Stimulated activated CD8-positive, alpha-beta memory T cell treated with anti-CD3 and anti-CD28 coated beads, Interleukin-7, amount 100 ng/mL, for 48 hours (primary cell): ENCODE measurements at places on chromosomes 5 and 9.

DNA sequence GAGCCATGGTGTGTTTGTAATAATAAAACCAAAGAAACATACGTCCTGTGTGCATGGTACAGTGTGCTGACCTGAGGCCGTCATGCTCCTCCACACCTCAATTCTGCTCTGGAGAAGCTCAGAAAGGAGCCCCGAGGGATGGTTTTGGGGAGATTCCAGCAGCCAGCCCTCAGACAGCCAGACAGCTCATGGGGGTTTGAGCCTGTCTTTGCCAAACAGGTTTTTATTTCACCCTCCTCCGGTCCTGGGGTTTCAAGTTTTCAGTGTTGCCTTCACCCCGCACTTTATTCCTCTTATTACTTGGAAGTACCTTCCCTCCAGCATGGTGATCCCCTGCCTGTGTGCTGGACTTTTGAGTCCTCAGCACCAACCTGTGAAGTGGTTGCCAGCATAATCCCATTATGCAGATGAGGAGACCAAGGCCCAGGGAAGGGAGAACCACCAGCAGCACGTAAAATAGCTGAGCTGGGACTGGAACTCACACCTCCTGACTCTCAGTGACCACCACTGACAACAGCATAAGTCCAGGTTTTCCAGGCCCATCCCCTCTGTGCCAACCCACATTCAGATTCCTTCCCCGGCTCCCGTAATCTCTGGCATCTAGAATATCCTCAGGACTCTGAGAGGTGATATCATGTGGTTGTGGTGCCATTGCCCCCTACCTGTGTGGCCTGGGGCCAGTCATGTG lies 35.1 kb downstream of the TGFBI start:
- DNase-seq: no peak

GRCh38 chr5:169706071-169706470 lies 69.0 kb downstream of the DOCK2 start:
- no peak for DNase-seq

DNA sequence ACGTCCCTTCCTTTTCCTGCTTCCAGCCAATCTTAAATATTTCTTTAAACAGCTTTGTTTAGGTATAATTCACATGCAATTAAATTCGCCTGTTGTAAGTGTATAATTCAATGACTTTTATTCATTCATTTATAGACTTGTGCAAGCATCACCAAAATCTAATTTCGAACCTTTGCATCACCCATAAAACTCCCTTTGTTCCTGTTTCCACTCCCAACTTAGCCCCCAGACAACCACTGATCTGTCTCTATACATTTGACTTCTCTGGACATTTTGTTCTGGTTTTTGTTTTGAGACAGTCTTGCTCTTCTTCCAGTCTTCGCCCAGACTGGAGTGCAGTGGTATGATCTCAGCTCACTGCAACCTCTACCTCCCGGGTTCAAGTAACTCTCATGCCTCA lies 71.5 kb downstream of the NR6A1 start:
- no peak for DNase-seq

DNA sequence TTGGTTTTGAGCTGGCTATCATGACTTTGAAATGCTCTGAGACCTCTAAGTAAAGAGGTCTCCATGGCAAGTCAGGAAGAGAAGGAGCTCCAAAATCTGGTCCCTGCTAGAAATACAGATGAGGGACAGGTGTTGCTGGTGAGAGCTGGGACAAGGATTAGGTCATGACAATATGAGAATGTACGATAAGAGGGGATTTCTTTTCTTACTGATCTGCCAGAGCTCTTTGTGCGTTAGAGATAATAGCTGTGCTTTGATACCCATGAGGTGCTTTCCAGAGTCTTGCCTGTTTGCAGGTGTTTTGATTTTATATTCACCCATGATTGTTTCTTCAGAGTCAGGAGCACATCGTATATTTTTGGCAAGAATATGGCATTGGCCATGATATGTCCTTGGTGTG lies 56.5 kb downstream of the ANKRD33B start:
- no peak for DNase-seq

- DNase-seq: no peak
These were observed 1089.8 kb upstream of the NUDT12 start for GRCh38 chr5:104652271-104652861.

DNA sequence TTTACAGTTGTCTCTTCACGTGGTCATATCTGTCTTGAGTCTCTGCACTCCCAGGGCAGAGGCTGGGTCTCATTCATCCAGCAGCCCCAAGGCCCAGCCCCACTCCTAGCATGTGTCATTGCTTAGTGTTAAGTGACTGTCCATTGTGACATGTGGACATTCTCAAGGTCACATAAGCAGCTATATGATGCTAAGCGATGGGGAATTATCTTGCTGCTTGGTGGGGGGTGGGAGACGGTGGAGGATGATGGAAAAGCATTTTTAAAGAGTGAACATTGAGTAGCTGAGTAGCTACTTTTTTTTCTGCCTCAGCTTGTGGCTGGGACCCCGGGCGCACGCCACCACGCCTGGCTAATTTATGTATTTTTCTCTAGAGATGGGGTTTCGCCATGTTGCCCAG lies at the start of gene C9orf153:
C9orf153 (minus strand) TSS at position 101 of the 400 bp plus-strand sequence. CDS start 30,054 bp downstream, outside the sequence.
- DNase-seq: no peak

DNA sequence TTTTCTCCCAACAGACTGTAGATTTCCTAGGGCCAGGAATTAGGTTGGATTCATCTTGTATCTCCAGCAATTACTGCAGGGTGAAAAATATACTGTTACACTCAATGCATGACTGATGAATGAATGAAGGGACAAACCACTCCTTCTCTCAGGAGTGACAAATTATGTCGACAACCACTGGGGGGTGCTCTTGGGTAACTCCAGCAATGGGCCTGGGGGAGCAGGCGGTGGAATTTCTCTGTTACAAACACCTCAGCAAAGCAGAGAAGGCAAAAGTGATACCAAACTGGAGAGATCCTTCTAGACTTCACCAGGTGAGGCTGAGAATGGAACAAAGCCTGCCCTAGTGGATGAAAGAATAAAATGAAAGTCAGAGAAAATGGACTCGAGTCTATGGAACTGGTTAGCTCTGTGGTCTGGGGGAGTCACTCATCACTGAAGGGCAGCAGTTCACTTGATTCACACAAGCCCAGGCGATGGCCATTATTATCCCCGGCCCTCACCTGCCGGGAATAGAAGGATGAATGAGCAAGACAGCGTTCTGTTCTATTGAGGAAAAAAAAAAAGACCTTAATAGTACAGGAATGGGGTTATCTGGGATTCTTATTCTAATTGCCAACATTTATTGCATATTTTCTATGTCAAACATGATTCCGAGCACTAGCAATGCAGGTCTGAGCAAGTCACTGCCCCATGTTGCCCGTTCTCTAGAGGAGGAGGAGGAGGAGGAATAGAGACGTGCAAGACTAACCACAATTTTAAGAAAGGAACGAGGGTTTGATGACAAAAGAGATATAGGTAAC lies 341.1 kb downstream of the ASTN2 start:
- DNase-seq: no peak
